ENCODE measurements at places on chromosomes 7 and 10.

DNA sequence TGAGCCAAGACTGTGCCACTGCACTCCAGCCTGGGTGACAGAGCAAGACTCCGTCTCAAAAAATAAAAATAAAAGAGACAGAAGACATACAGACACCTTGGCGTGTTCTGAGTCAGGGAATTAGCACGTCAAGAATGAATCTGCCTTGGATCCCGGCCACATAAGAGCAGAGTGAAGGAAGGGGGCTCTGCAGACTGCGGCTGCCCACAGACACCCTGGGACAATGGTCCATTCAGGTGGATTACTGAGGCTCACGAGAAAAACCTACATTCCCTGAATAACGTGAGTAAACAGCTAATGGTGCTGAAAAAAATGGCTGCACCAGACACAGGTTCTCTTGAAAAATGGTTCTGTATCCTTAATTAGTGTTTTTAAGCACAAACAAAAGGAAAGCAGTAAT is 100.1 kb upstream of the FGFR2 start:
- no peak for DNase-seq

- DNase-seq, result no peak
Observed at GRCh38 chr10:17208476-17208875, 7.0 kb upstream of the TRDMT1 start.

- no peak for DNase-seq
Observed at GRCh38 chr10:60162631-60163030, 227.0 kb downstream of the ANK3 start.

GRCh38 chr10:124346831-124347230 is 71.9 kb downstream of the OAT start:
- DNase-seq, result no peak

DNA sequence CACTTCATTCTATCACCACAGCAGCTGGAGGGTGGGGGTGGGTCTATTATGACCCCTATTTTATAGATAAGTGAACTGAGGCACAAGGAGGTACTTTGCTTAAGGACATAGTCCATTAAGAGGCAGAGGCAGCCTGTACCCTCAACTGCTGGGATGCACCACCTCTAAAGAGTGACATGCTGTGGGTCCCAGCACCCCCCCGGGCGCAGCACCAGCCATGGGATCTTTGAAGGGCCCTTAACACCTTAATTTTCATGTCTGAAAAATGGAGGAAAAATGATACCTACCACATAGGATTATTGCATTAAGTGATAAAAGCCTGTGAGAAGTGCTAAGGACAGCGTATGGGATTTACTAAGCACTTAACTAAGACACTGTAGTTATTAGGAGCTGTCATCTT is 15.4 kb downstream of the ADCYAP1R1 start:
- DNase-seq, result no peak

GRCh38 chr10:126609566-126609965 is 60.9 kb downstream of the C10orf90 start:
- no peak for DNase-seq

DNA sequence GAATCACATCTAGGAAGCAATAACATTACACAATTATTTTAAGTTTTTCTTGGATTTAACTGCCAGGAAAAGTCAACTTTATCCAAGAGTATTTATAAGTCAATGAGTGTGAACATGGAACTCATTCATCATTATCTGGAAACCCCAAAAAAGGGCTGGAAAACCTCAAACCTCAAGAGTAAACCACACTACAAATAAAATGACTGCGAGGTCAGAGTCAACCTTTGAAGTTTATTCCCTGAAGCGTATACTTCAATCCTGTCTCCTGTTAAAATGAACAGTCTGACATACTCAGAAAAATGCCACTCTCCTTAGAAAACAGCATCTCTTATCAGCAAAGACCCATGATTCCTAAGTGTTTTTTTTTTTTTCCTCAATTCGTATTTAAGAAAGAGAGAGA is 86.5 kb downstream of the RELN start:
- no peak for DNase-seq

GRCh38 chr10:62632071-62632809 is 172.3 kb upstream of the ADO start:
- DNase-seq, result no peak

- no peak for DNase-seq
Observed at GRCh38 chr7:44050915-44051560, 6.5 kb downstream of the DBNL start.

DNA sequence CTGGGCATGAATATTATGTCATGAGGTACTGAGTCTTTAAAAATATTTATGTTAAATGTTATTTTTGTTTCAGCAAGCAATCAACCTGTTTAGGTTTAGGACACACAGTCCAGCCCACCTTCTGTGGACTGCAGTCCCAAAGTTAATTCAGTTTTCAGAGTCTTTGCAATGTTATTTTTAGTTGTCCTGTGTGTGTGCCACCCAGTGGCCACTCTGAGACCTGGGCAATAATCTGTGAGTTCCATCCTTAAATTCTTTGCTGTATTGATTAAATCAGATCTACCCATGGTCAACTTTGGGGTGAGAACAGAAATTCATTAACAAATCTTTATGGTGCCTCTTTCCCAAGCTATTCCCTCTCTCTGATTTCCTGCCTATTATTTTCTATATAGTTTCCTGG is 415.1 kb downstream of the CCSER2 start:
- no peak for DNase-seq

DNA sequence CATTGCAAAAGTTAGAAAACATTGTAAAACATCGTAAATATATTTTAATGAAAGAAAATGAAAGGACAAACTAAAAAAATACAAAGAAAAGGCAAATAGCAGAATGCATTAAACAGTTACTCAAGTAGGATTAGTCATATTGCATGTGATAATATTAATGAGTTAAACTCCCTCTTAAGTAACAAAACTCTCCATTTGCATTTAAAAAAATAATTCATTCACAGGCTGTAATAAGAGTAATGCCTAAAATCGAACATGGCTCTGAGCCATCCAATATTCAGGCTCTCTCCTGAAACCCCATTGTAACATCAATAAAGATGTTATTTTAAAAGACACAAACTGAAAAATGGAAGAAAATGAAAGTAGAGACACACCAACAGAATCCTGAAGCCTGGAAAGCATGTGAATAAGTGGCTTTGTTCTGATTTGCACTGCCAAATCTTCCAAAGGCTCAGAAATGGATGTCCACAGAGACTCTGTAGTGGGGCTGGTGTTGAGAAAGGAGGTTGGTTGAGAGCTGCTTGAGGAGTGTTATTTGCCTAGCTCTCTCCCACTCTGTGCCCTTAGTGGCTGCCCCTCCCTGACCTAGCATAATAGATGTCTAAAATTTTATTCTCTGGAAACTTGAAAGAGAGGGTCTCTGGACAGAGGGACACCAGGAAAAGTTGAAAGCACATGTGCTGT is 268.3 kb upstream of the MEOX2 start:
- no peak for DNase-seq

GRCh38 chr10:75281974-75282373 is 46.2 kb upstream of the COMTD1 start:
- no peak for DNase-seq

DNA sequence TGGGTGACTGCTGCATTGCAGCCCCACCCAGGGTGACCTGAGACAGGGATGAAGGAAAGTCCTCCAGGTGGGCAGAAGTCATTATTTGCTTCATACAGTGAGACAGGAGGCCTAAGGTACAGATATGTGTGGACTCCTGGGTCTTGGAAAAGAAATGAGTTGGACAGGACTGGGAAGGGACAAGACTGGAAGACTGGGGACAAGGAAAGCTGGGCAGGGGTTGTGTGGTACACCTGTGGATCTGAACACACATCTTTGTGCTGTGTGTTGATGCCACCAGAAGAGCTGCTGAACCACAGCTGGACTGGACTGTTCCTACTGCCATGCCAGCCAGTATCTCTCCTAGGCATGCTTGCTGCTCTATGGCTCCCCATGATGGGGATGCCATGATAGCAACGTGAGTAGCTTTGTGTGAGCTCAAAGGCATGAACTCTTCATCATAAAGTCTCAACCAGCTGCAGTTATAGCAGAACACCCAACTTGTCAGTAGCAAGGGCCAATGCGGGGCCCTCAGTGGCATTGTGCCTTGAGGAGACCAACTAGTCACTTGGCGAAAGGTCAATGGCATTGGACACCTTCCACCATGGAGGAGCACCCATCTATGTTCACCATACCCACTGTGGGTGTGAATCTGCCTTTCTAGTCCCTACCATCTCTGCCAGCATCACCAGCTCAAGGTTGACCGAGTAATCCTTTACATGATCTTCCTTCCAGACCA is 76.0 kb upstream of the GRB10 start:
- DNase-seq, result no peak

DNA sequence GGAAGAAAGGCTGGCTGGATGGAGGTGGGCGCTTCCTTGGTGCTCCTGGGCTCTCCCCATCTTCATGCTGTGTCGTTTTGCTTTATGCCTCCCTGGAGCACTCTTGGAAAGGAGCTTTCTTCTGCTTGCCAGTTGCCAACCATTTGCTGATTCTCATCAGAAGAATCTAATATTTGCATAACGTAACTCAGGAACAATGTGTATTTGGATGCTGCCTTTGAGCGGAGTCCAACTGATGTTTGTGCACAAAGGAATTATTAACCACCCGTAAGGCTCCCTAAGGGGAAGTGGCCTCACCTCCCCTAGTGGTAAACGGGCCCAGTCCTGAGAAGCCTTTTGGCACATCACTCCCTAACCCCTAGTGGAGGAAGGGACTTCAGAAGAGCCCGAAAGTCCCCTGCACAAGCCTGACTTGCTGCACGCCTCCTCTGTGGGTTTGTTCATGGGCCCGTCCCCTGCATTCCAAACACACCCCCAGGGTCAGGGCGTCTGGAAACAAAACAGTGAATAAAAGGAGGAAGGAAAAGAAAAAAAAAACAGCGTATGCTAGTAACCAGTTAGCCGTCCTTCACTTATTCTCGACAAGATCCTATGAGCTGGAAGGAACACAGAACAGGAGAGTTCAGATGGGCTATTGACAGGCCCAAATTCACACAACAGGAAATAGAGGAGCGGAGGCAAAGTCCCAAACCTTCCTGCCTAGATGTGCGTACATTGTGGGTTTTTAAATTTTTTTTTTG is 602.2 kb downstream of the LRMDA start:
- no peak for DNase-seq

DNA sequence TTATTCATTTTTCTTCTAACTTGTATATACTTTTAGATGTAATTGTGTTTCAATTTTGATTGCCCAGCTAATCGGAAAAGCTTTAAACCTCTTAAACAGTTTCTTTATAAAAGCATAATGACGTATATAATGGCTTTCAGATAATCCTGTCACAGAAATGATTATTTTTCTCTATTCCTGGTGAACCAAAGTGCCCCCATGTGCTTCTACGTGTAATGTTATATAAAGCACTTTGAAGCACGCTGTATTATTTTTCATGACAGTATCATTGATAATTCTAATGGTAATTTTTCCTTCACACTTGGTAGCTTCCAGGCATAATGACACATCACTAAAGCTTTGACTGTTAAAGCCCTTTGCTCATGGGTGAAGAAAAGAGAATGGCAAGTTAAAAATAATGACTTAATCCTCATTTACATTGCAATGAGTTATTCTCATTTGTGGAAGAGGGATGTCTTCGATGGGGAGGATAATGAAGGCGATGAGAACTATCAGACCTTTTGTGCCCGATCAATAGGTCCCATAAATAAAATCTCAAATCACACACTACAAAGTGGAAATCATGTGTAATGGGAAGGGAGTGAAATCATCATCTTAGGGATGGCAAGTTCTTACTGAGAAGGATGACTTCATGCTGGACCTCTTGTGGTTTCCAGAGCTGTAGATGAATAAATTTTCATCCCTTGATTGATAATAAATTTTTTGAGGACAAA is 460.1 kb downstream of the DPP6 start:
- DNase-seq, result no peak

GRCh38 chr7:92837000-92837749 is 802 bp upstream of the CDK6 start:
- no peak for DNase-seq

DNA sequence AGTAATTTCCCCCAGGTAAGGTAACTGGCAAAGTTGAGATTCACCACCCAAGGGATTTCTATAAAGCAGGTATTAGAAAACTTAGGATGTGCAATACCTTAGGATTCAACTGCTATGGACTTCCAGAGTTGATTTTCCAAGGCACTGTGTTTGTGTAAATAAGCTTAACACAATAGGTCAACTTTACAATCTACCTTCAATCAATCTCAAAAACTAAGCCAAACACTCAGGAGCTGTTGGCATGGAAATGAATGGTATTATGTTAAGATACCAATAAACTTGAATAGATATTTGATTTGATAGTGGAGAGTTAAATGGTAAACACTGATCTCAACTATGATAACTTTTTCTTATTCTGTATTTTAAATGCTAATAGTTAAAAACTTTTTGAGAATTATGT is 762 bp upstream of the SEMA3E start:
- no peak for DNase-seq

DNA sequence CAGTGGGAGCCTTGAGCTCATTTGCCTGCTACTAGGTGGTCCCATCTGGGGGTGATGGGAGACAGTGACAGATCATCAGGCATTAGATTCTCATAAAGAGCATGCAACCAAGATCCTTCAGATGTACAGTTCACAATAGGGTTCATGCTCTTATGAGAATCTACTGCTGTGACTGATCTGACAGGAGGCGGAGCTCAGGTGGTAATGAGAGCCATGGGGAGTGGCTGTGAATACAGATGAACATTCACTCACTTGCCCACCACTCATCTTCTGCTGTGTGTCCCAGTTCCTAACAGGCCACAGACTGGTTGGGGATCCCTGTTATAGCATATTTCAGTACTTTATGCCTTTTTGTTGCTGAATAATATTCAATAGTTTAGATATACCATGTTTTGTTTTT is 6.6 kb upstream of the UBE2D1 start:
- no peak for DNase-seq

DNA sequence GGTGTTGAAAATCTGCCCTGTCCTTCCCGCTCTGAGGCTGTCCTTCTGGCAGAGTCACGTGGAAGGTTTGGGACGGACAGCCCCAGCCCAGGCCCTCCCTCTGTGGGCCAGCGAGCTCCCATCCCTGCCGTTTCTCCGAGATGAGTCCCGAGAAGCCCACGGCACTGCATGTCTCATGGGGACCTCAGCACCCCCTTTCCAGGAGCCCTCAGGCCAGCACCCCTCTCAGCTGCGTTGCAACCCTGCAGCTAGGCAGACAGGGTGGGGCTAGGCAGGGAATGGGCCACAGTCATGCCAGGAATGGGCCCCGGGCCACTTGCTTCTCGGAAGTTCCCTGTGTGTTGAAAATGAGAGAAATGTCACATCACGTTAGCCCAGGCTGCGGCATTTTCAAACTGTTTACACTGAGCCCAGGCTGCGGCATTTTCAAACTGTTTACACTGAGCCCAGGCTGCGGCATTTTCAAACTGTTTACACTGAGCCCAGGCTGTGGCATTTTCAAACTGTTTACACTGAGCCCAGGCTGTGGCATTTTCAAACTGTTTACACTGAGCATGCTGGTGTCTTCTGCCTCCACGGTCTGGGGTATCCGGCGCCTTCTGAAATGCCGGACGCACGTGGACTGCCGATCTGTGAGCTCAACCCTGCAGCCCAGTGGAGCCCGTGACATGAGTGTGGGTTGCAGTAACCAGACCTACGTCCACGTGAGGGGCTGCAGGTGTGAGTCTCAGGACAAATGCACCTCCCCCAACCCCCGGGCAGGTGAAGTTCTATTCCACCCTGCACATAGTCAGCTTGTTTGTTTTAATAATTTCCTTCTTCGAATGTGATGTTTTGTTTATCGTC is 42.6 kb downstream of the FAM20C start:
- DNase-seq, result no peak

- no peak for DNase-seq
Observed at GRCh38 chr7:101386558-101387231, 24.0 kb downstream of the COL26A1 start.

GRCh38 chr7:51123322-51124019 is 193.1 kb downstream of the COBL start:
- DNase-seq, result no peak

Data from NCI-H1436 (cell line).